ENCODE measurements at places on chromosomes 7 and 10. TPM values are rescaled to one million over a fixed set of nuclear protein-coding genes. Genes with fewer than 3 reads are reported as not detected.

DNA sequence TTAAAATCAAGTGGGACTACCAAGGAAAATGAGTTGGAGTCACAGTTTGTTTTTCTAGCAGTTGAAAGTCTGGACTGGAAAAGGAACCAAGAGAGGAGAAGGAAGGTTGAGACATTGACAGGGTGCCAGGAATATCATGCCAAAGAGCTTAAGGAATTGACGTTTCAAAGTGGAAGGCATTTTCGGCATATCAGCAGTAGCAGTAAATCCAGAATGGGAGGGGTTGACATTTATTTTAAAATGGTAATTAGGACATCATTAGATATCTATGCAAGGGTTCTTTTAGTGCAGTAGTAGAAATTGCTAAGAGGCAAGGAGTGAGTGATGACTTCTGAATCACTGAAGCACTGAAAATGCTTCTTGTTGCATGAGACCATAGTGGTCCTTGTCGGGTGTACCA is 335.9 kb upstream of the PLXDC2 start:
- DNase-seq, result no peak

- DNase-seq, result no peak
Measured at GRCh38 chr7:106059556-106059955, 52.6 kb downstream of the SYPL1 start.

GRCh38 chr7:81285142-81285871 is 366.5 kb upstream of the SEMA3C start:
- no peak for DNase-seq

DNA sequence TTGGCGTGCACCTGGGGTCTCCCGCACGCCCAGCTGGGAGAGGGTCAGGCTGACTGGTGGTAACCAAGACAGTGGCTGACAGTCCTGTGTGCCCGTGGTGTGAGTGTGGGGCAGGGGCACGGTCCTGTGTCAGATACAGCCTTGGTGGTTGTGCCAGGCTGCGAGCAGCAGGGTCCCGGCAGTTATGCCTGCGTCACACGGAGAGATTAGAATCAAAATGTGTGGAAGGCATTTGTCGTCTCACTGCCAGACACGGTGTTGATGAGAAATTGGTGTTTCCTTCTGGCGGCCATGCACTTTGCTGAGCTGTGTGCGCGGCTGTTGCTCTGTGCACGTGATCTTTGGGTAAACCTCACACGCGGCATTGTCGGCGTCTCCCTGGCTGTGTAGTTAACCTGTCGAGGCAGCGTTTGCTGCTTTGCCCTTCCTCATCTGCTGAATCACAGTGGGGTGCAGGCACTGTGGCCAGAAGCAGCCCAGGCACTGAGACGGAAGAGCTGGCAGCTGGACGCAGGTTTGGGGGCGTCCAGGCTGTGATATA is 87.7 kb downstream of the NKX6-2 start:
- DNase-seq, result peak; percentile 42

GRCh38 chr7:92044940-92045339 is 89.3 kb downstream of the CYP51A1 start:
- no peak for DNase-seq

GRCh38 chr10:7541137-7542087 is 125.4 kb downstream of the ITIH5 start:
- peak; percentile 76 for DNase-seq

- no peak for DNase-seq
Measured at GRCh38 chr7:47517821-47518480, 64.0 kb downstream of the TNS3 start.

- peak; percentile 65 for DNase-seq
Measured at GRCh38 chr10:117439243-117439912, 64.1 kb upstream of the PDZD8 start.

DNA sequence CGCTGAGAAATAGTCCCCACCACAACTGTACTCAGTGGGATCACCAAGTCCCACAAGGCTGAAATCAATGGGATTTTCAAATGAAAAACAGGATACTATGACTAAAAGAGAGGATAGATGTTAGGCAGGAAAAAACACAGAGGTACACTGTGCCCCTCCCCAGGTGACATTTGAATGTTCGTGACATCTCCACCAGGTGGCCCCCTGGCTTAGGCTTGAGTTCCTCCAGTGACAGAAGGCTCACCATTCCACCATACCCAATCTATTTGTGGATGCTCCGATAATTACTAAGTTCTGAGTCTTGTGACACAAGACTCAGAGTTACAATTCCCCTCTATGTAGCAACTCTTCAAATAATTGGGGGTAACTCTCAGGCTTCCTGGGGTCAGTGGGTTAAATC is 77.5 kb upstream of the KCNMA1 start:
- no peak for DNase-seq

DNA sequence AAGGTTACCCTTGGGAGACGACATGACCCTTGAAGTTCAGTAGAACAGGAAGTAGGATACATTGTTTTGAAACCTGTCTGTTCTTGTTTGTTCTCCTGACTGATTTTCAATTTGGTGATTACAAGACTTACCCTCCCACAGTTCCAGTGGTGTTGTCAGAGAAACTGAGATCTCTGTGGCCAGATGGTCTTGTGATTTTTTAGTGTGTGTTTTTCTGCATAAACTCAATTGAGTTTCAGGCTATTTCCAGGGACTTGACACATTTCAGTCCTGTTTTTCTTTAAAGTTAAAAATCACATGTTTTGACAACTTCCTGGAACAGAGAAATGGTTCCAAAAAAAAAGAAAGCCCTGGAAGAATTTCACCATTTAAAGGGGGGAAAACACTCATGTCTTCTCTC is 22.3 kb downstream of the PIK3CG start:
- DNase-seq, result no peak

- DNase-seq, result peak; percentile 73
Measured at GRCh38 chr7:30028749-30029635, 780 bp downstream of the PLEKHA8 start.

DNA sequence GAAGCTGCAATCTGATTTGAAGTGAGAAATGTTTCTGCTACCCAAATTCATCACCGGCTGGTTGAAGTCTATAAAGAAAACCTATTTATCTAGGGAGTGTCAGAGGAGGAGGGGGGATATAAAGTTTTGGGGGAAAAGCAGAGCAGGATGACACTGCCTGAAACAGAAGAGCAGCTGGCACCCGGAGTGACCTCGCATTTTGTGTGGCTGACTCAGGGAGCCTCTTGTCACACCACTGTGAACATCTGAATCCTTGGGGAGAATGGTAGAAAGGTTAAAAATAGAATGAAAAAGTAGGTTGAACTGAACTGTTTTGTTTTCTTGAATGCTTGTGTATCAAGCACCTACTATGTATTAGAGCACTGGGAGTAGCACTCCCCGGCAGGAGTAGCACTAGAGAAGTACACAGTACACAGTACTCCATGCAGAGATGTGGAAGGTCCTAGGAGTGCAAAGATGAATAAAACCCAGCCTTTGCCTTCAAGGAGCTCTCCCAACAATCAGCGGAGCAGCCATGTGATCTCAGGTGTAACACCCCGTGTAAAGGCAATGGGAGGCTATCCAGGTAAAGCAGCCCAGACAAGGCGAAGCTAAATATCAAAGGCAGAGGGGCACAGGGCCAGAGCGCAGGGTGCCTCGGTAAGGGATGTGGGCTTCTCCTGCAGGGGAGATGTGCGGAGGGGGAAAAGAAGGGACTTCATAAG is 13.5 kb downstream of the CRTAC1 start:
- DNase-seq, result no peak

GRCh38 chr7:142181211-142181610 is 69.7 kb downstream of the MGAM2 start:
- no peak for DNase-seq

- DNase-seq, result no peak
Measured at GRCh38 chr10:24589265-24589664, 134.4 kb downstream of the ARHGAP21 start.

DNA sequence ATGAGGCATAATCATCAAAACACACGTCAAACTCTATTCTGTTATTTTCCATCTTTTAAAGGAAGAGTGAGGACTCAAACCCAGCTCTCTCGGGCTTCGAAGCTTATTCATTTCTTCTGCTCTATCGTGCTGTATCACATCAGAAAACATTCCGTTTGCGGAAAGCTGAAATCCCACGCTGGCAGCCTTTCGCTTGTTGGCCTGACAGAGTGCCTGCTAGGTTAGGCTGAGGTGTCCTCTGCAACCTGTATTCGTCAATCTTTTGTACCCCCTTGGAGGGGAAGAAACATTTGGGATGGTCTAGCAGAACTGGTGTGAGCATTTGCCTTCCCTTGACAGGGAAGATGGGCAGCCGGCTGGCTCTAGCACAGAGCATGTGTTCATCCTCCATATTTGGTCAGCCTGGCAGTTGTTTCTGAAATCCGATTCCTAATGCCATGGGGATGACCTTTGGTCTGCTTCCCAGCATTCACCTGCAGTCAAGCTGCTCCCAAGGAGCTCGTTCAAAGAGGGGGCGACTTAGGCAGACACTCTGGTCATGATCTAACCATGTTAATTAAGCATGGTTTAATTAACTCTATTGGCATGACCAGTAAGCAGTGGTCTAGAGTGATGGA is 55.2 kb downstream of the TACC2 start:
- no peak for DNase-seq

DNA sequence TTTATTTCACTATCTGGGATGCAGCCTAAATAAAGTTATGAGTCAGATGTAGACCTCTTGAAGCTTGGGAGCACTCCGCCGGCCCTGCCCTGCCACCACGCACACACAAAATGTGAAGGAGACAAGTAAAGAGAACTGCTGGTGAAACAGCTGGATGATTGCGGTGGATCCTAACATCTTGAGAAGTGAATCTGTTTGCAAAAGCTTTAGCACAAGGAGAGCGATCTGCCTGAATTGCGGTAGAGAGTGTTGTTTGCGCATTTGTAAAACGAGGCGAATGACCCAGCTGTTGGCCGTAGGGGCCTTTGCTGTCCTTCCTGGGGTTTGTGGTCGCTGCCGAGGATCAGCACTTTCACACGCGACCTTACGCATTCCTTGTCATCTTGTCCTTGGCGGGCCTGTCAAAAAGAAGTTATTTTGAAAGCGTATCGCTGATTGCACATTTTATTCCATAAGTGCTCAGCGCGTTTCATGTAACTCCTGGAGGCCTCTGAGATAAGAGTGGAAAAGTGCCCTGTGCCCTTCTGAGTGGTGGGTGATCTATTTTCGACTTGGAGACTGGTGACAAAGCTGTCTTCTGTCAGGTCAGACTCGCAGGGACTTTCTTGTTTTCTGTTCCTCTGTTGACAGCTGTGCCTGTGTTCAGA is 40.8 kb downstream of the RBM20 start:
- DNase-seq, result peak; percentile 53

DNA sequence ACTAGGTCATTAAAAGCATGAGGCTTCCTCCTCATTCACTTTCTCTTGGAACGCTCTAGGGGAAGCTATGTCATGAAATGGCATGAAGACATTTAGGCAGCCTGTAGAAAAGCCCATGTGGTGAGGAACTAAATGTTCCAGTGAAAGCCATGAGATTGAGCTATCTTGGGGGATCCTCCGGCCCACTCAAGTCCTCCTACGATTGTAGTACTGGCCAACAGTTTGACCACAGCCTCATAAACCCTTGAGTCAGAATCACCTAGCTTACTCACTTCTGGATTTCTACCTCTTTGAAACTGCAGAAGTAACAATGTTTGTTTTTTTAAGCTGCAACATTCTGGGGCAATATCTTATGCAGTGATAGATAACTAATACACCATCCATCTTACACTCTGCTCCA is 605.1 kb downstream of the SORCS1 start:
- DNase-seq, result no peak

DNA sequence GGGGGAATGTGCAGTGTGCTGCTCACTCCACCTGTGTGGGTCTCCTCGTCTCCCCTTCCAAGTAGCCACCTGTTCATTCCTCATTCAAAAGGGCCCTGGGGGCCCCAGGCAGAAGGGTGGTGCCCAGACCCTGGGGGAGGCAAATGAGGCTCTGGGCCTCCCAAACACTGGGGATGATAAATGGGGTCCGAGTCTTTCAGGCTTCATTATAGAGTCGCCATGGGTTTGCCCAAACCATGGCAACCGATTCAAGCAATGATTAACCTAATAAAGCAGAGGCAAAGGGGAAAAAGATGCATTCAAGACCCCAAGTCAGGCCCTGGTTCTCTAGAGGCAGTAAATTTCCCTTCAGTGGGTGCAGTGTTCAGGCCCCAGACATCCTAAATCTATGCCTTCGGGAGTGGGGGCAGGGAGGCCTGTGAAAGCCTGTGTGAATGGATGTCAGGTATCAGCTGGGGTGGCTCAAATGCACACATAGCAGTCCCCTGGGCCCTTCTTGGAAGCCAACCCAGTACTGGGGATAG is 10.4 kb downstream of the NEUROG3 start:
- no peak for DNase-seq

GRCh38 chr7:148447221-148447849 is 143.2 kb upstream of the C7orf33 start:
- no peak for DNase-seq

- DNase-seq, result no peak
Measured at GRCh38 chr10:15815242-15815885, 44.9 kb downstream of the MINDY3 start.

DNA sequence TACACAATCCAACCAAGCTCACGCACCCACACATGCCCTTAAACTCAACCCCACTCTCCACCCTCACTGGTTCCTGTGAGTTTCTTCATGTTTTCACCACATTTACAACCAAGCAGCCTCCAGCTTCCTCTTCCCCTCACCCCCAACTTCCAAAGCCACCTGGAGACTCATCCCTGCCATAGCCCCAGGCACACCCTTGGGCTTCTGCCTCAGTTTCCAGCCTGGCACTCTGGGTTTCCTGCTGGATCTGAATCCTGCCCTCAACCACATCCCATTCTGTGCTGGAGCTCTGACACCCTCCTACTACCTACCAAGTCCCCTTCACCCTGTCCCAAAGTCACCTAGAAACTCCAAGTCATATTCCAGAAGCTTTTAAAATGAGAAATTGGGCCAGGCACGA is 29.4 kb downstream of the CCDC3 start:
- DNase-seq, result no peak

GRCh38 chr7:30931161-30931928 is 19.7 kb downstream of the AQP1 start:
- DNase-seq, result peak; percentile 58

Gene SPDYE6
- not detected for total RNA-seq

Gene METTL27
- 0.43 TPM for total RNA-seq

Gene TET1
- total RNA-seq, result 2.9 TPM

Gene FAM221A
- 2.3 TPM for total RNA-seq

All from Right ventricle myocardium superior (tissue), 1 donor.